Stimulated activated CD4-positive, alpha-beta T cell treated with anti-CD3 and anti-CD28 coated beads, Interleukin-2, amount 100 ng/mL, for 24 hours (primary cell): ENCODE measurements at places on chromosomes 12 and 14.

DNA sequence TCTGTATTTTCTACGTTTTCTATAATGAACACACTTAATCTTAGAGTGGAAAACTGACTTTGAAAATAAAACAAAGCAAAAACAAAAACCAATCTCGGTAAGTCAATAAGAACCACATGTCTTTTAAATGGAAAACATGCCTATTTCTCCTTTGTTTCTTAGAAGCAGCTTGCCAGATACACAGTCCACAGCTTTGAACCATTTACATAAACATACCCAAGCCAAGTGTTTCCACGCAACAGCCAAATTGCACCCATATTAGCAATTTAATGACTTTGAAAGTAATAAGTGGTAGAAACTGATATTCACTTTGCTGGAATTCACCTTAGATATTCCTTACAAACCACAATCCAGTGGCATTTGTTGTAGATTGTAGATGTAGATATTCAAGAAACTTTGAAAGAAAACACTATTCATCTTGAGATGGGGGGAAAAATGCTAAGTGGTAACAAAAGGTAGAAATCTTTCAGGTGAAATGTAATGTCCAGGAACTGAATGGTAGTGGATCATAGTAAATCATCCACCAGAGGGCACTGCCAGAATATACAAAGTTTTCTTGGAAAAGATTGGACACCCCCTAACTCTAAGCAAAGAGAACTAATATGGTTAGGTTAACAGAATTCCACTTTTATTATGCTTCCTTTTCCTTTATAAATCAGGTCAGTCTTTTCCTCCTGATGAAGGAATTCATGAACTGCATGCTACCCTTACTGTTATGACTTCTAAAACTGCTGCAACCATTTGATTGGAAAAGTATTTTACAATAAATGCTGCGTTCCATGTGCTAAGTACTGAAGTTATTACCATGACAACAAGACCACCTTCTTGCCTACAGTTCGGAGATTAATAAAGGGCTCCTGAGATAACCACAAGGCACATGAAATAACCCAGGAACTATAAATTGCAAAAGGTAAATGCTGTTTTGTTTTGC lies 69.8 kb downstream of the RERG start:
- DNase-seq = no peak

- no peak for DNase-seq
These were observed 98.6 kb downstream of the TAOK3 start for GRCh38 chr12:118274066-118274465.

DNA sequence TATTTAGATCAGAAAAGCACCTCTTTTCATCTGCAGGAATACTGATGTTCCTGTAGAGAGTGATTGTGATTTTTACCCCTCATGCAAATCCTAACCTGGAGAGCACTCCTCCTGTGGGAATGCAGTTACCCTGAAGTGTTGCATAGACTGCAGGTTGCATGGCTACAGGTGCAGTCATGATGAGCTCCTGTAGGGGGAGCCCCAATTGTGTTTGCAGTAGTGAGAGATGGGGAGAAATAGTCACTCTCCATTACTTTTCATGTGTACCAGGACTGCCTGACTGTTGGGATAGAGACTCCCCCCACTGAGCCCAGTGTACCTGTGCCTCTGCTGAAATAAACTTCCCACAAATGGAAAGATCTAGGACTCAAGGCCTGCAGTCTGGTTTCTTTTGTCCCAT lies 1086.5 kb downstream of the SLC6A15 start:
- peak; percentile 54 for DNase-seq

DNA sequence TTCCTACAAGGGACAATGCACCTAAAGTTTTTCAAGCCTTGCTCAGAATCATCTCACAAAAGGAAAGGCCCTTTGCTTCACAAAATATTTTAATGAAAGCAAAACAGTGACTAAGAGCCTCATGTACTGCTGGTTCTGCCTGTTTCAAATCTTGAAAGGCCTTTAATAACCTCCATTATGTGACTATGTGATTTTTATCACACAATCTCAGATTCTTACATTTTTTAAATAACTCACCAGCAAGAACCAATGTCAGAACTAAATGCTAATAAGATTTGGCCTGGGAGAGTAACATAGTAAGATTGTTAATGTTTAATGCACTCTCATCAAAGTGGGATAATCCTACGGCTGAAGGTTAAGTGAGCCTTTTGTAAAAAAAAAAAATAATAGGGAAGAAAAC lies 378.9 kb downstream of the RGS6 start:
- DNase-seq = no peak
